ENCODE measurements at places on chromosomes 3 and 15.
A peak's percentile ranks its signal among the peaks of the same experiment; 100 is the strongest.

- DNase-seq, result no peak
These were observed 48.7 kb downstream of the CHSY1 start for GRCh38 chr15:101203029-101203573.

DNA sequence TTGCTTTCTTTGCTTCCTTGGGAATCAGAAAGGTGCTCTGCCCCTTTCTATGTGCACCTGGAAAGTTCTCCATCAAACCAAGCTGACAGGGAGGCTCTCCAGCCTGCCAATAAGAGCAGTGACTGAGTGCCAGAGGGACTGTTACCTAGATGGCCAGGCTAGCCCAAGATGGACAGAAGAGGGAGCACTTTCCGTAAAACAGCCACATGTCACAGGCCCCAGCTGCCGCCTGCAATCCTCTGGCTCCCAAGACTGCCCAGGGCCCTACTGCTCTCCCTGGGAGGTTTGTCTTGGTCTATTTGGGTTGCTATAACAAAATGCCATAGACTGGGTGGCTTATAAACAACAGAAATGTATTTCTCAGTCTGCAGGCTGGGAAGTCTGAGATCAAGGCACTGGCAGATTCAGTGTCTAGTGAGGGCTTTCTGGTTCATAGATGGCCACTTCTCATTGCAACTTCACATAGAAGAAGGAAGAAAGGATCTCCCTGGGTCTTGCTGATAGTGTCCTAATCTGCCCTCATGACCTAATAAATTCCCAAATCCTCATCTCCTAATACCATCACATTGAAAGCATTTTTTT is 72.3 kb downstream of the TAMM41 start:
- peak; percentile 41 for DNase-seq

GRCh38 chr3:29751647-29752314 is 470.9 kb downstream of the RBMS3 start:
- DNase-seq, result no peak

- peak; percentile 47 for DNase-seq
These were observed 793 bp downstream of the PCOLCE2 start for GRCh38 chr3:142888099-142888480.

- DNase-seq, result no peak
These were observed 574.0 kb downstream of the RBMS3 start for GRCh38 chr3:29854821-29855220.

GRCh38 chr3:127114337-127115070 is 78.4 kb upstream of the PRR23E start:
- DNase-seq, result no peak

Measured in astrocyte of the spinal cord (primary cell).